ENCODE measurements at places on chromosomes 3 and 15.

DNA sequence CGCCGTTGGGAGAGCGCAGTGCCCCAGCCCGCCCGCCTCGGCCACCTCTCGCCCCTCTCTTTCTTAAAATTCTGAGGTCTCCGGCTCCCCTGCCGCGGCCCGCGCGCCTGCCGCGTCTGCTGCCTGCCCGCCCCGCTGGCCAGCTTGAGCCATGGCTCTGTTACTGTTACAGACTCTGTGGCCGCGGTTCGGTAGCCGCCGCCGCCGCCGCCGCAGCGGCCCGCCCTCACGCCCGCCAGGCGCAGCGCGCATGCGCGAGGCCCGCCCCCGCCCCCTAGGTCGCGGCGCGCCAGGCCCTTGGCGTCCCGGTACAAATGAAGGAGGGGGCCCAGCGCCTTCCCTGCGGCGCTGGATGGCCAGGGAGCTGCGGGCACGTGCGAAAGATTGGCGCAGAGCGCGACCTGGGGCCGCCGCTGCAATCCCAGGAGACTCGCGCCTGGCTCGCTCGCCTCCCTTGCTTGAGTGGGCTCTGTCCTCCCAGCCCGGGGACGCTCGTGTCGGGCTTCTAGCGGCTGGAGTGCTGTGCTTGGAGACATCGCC is at the start of gene ONECUT1:
TSS of gene ONECUT1 (minus strand) at position 168 of the 540 bp plus-strand sequence. CDS start 452 bp downstream, outside the sequence.
- no peak for DNase-seq

- peak; percentile 79 for DNase-seq
Observed at GRCh38 chr15:40769274-40770146, at the start of gene C15orf62. Gene C15orf62 (plus strand): TSS chr15:40769980. CDS start chr15:40770496, 516 bp downstream.

- no peak for DNase-seq
Observed at GRCh38 chr3:32945136-32945535, 6.3 kb upstream of the CCR4 start.

DNA sequence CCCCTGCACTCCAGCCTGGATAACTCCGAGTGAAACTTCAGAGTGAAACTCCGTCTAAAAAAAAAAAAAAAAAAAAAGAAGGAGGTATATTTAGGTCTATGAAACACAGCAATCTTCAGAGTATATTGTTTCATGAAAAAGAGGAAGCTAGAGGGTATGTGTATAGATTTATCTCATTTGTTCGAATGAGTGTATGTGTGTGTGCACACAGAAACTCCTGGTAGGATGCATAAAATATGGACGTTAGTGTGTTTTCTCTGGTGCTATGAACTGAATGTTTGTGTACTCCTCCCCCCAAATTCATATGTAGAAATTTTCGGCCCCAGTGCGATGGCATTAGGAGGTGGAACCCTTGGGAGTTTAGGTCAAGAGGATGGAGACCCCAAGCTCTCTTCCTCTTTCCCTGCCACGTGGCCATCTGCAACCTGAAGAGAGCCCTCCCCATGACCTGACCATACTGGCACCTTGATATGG is 98.6 kb upstream of the KLF13 start:
- DNase-seq = no peak

DNA sequence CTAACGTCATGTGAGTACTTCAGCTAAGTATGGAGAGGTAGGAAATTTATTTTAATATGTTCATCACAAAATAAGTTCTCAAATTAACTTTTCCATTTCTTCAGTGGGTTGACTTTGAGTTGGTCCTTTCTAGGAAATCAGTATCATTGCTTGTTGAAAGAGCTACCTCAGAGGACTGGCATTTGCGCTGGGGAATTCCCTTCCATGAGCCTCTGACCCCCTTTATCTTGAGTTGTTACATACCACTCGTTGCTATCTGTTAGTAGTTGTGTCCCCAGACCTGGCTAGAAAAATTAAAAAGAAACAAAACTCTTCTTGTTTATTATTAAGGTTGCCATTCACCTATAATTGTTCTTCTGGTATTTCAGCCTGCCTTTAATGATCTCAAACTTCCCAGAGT is 96.8 kb upstream of the ROBO2 start:
- DNase-seq = no peak

DNA sequence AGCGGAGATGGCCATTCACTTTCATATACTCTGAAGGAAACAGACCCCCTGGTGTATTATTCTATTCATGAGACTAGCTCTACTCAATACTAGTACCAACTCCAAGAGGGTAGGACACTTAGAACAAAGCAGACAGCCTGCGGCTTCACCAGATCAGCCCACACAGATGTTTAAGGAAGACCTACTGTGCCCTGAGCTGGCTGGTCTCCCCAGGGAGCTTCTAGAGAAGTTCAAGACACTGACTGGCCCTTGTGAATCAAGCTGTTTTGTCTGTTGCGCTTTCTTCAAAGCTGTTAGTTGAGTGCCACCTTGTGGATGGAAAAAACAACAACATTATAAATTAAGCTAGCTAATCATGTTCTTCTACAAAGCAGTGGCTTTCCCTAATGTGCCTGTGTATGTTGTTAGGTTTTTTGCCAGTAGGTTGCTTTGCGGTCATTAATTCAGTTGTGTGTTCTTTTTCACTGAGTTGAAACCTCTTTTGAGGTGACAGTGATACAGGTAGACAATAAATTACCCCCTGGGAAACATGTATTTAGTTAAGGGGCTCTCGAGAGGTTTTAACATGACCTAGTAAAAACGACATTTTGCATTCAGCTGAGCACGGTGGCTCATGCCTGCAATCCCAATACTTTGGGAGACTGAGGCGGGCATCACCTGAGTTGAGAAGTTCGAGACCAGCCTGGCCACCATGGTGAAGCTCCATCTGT is 64.2 kb upstream of the MYZAP start:
- DNase-seq = no peak

- no peak for DNase-seq
Observed at GRCh38 chr3:50388720-50389413, 29.5 kb upstream of the TMEM115 start.

DNA sequence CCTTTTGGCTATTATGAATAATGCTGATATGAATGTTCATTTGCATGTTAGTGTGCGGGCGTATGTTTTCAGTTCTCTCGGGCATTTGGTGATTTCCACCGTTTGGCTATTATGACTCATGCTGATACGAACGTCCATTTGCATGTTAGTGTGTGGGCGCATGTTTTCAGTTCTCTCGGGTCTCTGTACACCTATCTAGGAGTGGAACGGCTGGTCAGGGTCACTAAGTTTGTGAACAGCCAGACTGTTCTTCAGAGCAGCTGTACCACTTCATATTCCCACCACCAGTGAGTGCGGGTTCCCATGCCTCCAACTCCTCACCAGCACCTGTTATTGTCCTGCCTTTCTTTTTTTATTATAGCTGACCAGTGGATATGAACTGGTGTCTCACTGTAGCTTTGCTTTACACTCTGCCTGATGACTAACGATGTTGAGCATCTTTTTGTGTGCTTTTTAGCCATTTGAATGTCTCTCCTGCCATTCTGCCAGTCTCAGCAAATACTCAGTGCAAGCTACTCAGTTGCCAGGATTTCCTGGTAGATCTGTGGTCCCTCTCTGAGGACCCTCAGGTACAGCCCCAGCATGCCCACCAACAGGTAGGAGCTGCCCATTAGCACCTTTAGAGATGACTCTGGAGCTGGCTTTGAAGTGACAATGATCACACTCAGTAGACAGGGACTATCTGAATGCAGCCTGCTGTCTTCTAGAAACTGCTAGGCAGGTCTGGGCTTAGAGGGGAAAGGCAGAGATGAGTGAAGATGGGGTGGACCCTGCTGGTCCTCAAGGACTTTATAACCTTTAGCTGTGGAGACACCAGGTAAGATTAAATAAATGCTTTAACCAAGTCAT is 141.1 kb downstream of the XXYLT1 start:
- DNase-seq = no peak

DNA sequence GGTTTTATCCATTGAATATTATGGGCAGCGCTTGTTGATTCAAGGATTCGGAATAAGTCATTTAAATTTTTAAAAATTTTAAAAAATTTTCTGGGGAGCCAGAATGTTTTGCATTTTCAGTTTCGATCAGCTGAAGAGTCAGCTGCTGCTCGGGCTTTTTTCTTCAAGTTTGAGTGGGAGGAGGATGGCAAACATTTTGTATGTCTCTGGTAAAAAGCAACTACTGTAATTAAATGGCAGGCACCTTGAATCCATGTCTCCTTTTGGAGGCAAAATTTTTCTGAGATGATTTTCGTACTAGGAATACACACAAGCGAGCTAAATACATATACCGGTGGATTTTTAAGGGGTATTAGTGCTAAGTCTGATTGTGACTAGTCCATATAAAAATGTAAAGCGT is 612 bp downstream of the C3orf38 start:
- no peak for DNase-seq

DNA sequence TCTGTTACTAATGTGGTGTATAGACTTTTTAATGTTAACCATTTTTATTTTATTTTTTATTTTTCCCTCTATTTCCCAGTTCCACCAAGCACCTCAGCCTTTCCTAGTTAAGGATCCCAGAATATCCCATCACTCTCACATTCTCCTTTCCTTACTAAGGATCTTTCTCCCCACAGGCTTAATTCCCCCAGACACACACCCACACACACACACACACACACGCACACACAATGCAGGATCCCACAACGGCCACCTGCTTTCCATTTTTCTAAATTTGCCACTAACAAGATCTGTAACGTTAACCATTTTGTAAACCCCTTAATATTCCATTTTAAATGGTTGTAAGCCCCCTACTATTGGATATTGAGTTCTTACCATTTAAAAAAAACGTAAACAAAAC is 404.1 kb downstream of the ZIC1 start:
- DNase-seq = no peak

- DNase-seq = no peak
Observed at GRCh38 chr15:100544338-100544841, 15.6 kb upstream of the CERS3 start.

DNA sequence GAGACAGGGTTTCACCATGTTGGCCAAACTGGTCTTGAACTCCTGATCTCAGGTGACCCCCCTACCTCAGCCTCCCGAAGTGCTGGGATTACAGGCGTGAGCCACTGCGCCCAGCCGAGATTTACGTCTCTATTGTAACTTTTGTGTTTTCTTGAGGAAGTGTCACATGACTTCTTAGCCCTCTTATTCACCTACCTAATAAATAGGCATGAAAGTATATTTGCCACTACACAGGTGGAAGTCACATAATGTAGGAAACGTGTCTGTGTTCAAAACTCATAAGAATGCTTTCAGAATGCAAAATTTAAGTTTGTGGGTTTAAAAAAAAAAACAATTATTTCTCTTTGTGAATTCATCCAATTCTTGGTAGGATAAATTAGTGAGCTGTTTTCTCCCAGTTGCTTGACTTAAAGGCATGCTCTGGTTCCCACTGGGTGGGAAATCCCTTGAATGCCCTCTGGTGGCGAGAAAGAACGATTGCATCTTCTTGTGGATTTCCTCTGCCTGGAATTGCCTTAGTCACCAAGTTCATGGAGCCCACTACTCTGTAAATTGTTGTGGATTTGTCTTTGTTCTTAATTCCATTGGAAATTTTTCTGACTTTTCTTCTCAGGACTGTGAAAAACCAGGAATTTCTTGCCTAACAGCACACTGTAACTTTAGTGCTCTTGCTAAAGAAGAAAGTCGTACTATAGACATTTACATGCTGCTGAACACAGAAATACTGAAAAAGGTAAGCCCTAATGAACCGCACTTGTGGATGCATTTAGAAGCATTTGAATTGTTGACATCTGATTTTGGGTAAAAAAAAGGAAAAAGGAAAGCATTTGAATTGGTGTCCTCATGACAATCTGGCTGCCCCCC is 82.2 kb upstream of the CTDSPL start:
- peak; percentile 45 for DNase-seq

- DNase-seq = no peak
Observed at GRCh38 chr3:197165890-197166289, 132.5 kb downstream of the DLG1 start.

DNA sequence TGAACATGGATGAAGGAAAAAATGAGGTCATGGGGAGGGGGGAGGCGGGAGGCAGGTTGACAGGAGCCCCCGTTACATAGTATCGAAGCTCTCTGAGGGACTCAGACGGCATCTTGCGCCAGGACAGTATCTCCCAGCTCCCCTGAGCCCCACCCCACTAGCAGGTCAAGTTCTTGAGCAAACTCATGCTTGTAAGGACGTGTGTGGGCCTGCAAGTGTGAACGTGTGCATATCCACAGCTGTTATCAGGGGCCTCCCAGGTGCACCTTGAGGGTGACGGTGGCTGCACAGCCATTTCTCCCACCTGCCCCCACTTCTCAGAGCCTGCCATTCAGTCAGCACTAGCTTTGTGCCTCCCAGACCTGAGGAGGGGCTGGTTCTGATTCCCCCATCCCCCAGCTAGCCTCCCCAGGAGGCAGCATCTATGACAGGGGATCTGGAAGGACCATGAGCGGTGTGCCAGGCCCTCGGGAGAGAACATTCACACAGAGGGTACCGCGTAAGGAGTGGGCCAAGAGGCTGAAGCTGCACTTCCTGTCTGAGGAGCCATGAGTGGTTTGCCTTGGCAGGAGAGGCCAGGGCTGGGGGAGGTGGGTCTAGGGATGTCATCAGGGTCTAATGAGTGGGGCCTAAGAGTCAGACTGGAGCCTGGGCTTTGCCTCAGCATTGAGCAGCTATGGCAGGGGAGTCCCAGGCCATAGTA is 2.9 kb downstream of the SEMA3F start:
- DNase-seq = no peak

DNA sequence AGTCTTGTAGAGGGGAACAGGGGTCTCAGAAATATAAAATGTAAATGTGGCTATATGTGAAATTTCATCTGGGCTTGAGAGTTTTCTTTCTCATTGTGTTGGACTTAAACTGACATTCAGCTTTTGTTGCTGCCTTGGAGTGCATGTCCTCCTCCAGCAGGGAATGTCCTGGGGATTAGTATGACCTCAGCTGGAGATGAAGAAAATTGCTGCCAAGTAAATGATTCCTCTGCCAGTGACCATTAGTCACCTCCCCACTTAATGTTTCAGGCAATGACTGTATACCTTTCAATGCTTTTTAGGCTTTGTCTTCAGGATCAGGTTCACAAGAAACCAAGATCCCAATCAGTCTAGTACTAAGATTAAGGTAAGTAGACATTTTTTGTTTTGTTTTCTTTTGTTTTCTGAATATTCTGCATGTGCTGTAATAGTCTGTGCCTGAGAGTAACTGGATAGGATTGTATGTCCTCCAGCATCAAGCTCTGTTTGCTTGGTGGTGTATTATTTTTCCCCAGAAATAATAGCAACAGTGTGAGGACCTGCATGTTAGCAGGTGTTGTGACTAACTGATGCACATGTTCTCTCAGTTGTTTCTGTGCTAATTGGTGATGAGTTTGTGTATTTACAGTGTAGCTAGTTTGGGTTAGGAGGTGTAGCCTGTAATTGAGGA is 18.1 kb upstream of the SLC22A13 start:
- no peak for DNase-seq

DNA sequence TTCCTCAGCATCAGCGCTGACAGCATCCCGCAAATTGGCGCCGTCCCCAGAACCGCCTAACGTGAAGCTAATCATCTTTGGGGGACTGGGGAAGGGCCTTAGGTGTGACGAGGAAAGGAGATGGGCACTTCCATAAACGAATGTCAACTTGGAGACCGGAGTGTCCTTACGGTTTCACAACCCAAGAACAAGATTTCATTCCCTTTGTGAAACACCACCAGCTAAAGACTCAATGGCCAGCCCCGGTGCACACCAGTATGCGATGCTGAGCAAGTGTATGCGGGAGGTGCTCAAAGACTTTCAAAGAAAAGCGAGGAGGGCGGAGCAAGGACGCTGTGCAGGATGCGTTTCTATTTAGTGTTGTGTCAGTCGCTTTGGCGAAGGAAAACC is 759 bp upstream of the TTBK2 start:
- peak; percentile 35 for DNase-seq
